ENCODE measurements at places on chromosomes 3 and 15.
A peak's percentile ranks its signal among the peaks of the same experiment; 100 is the strongest.

DNA sequence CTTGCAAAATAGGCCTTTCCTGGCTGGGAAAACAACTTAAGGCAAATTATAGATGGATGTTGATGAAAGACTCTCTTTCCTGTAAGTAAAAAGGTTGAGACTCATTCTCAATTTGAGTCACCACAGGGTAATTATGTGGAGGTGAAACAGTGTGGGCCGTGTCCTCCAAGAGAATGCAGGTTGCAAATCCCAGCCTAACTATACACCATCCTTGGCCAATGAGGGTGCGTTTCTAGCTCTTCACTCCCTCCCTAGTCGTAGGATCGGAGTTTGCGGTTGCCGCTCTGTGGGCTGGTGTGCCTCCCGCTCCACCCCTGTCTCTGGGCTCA lies 259.9 kb downstream of the PLCL2 start:
- DNase-seq, result no peak

GRCh38 chr15:32717426-32718226 lies at the start of gene GREM1:
Gene GREM1, plus strand, starts transcription at chr15:32718004. Its CDS starts 12,687 bp downstream, at chr15:32730691.
- peak; percentile 90 for DNase-seq

DNA sequence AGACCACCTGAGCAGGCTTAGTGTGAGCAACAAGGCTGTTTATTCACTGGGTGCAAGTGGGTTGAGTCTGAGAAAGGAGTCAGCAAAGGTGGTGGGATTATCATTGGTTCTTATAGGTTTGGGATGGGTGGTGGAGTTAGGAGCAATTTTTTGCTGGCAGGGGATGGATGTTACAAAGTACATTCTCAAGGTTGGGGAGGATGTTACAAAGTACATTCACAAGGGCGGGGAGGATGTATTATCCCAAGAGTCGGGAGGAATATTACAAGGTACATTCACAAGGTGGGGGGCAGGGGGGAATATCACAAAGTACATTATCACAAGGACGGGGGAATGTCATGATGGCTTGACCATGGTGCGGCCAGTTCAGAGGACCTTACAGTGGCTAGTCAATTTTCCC lies 32.9 kb upstream of the OSBPL11 start:
- no peak for DNase-seq

DNA sequence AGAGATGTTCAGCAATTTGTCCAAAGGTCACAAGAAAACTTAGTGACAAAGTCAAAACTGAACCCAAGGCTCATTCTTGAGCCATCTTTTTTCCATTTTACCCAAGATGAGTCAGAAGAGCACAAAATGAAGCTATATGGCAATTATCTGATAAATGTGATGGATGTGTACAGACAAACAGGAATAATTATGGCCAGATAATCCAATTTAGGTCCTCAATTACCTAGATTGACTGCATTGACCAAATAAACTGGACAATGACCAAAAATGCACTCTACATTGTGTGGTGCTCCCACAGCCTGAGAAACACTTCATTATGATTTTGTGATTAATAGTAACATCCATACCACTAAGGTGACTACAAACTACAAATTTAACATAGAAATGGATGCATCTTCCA lies 1105.8 kb downstream of the IGSF11 start:
- DNase-seq, result no peak

DNA sequence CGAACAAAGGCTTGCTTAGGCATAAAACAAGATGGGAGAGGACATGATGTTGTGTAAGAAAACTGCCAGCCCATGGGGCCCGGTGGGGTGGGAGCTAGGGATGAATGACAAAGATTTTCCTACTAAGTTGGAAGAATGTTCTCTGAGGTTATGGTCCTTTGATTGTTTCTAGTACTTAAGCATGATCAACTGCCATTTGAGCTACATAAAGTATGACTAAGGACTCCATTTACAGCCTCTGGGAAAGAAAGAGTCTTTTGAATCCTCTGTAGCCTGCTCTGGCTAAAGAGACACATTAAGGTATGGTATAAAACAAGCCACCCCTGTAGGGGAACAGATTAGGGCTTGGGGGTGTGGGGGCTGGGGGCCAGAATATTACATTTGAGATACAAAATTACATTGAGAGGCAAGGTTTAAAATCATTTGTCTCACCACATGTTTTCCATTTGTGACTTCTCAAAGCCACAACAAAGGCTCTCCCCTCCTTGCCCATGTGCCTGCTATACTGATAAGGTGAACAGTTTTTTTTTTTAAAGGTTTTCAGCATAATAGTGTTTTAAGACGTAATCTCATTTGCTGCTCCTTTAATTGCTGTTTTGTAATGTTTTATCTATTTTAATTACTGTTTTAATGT lies 323.4 kb downstream of the CHST2 start:
- no peak for DNase-seq

GRCh38 chr3:59126446-59126845 lies 76.6 kb upstream of the CFAP20DC start:
- DNase-seq, result no peak

DNA sequence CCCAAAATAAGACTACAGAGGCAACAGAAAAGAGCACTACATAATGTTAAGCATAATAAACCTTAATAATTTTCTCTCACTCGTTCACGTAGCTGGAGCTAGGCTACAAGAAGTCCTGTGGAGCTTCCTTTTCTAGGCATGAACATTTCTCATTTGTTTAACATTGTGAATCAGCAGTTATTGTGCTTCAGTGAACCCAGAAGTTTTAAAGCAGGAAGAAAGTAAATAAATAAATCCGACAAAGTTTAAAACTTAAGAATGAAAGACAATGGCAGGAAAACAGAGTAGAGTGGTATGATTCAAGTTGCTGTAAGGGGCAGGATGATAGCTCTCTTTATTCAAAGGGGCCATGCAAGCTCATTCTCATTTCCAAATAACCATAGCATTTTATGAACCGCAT lies 191.8 kb downstream of the LSAMP start:
- no peak for DNase-seq

- DNase-seq, result no peak
Observed at GRCh38 chr3:14434126-14434497, 31.7 kb downstream of the SLC6A6 start.

DNA sequence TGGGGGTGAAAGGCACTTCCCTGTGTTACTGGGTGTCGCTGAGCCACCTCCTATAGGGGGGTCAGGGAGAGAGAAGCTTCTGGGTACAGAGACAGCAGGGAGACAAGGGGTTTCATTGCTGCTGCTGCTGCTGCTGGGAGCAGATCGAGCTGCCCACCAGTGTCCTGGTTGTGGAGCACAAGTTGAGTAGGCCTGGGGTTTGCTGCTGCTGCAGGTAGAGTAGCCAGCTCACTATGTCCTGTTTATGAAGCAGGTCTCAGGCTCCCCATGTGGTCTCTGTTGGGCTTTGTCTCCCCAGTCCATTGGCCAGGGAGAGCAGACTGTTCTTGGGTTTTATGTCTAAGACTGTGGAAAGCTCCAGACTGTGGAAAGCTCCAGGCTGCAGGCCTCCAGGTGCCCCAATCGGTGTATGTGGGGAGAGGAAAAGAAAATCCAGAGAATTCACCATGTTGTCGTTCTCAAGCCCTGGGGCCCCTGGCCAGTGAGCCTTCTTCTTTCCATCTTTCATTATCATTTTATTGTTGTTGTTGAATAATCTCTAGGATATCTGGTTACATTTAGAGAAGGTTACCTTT lies 157.8 kb downstream of the ADAMTS17 start:
- DNase-seq, result no peak

- no peak for DNase-seq
Observed at GRCh38 chr3:142237891-142238290, 12.5 kb upstream of the GK5 start.

DNA sequence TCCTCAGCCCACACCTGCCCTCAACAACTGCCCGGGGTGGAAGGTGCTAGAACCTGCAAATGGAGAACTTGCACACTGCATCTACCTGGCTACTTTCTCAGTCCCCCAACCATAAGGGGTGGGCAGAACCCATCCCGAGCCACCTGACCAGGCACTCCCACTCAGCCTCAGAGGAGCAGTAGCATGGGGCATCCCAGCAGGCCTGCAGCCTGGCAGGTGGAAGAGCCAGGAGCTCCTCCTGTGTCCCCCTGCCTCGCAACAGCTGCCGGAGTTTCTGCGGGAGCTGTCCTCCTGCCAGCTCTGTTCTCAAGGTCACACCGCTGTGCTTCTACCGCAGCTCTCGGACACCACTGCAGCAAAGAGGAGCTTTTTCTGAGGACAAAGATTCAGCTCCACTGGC lies 27.5 kb downstream of the RAB6B start:
- no peak for DNase-seq

DNA sequence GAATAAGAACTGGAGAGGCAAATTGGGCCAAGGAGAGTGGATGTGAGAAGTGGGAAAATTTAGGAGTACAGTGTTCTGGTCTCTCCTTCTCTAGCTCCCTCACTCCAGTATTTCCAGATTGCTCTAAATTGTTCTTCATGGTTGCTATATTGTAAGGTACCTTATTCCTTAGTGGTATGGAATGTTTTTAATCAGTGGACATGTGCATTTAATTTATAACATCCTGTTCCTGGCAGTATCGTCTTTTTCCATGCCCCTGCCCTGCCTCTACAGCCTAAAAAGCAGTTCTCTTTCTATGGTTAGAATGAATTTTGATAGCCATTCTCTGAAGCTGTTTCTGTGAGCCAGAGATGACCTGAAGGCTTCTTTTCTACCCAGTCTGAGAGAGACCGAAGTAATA lies 180.5 kb downstream of the TCF12 start:
- no peak for DNase-seq

- no peak for DNase-seq
Observed at GRCh38 chr3:14410106-14410502, 7.7 kb downstream of the SLC6A6 start.

DNA sequence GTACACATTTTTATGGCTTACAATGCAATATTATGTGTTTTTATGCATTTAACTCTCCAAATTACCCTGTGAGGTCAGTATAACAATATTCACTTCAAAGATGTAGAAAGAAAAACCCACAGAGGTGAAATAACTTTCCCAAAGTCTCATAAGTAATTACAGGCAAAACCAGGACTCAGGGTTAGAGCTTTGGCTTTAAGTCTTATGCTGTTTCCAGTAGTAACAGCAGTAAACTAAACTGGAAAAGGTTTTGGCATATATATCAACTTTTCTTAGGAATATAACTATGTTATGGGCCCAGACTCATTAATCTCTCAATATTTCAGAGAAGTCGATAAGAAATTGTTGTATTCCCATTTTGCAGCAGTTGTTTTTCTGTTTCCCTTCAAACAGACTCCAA lies 206.3 kb upstream of the KCNMB2 start:
- no peak for DNase-seq

DNA sequence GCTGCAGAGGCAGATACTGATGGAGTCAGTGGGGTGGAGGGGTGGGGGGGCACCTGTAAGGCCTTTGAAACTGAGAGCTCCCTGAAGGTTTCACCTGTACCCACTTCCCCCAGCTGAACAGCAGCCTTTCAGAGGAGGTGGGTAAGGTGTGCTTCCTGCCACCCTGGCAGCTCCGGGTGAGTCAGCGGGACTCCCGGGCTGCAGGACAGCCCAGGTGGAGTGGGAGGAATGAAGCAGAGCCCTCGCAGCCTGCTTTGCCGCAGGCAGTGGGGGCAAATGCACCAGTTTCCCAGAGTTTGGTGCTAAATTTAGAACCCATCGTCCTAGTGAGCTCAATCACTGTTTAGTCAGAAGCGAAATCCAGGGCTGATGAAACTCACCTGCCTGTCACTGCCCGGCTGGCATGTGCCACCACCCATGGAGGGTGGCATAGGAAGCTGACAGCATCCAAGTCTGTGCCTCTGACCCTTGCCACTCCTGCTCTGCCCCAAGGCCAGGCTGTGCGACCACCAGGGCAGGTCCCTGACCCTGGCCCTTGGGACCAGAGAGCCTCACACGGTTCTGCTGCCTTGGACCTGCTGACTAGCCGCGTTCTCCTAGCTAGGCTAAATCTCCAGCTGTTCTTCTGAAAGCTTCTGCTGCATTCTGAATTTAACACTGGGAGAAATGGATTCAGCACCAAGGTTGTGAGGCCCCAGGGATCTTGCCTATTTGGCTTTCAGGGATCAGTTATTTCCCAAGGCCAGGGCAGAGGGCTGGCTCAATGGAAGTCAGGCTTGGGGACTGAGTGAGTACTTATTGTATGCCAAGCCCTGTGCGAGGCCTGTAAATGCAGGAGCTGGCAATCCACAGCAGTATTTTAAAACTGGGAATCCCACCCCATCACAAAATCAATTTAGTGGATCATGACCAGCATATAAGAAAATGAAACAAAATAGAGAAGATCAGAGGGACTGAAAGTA lies 67.3 kb upstream of the RASGRF1 start:
- DNase-seq, result no peak

GRCh38 chr3:54353946-54354345 lies 231.6 kb downstream of the CACNA2D3 start:
- no peak for DNase-seq

DNA sequence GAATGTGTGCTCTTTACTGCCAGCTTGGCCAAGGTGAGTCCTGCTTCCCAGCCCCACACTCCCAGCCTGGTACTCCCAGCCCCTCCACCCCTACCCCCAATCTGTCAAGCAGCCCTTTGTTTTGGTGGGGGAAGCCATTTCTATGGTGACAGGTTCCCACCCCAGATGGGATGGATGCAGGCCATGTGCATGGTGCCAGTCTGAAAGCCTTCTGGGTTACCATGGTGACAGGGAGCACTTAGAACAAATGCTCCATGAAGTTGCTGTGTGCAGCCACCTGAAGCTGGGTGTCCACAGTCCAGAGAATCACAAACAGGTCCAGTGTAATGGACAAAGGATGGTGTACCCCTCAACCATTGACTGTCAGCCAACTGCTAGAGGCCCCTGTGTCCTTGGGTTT lies 19.1 kb upstream of the VILL start:
- DNase-seq, result no peak

DNA sequence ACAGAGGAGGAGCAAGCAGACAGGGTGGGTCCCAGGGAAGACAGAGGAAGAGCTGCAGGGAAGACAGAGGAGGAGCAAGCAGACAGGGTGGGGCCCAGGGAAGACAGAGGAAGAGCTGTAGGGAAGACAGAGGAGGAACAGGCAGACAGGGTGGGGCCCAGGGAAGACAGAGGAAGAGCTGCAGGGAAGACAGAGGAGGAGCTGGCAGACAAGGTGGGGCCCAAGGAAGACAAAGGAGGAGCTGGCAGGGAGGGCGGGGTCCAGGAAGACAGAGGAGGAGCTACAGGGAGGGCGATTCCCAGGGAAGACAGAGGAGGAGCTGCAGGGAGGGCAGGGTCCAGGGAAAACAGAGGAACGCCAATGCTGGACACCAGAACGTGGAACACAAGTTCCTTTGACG lies 66.5 kb downstream of the PLXNA1 start:
- DNase-seq, result no peak

GRCh38 chr3:2826453-2826852 lies 283.7 kb downstream of the IL5RA start:
- DNase-seq, result no peak

DNA sequence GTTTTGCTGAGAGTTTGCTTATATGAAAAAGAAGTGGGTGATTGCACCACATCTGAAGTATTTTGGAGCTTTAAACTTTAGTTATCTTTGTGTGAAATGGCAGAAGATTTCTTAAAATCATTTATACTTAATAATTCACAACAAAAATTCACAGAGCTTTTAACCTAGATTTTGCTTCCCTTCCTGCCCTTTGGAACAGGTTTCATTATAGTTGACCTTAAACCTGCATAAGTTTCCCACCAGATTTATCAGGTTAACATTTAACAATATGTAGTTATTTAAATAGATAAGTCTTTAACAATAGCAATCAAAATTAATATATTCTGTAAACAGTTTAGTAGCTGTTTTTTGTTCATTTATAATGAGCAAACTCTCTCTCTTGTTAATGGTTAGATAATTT lies 30.3 kb downstream of the CADM2 start:
- no peak for DNase-seq
